Gastrocnemius medialis (tissue), 4 donors: ENCODE measurements at places on chromosomes 4 and X. TPM values are rescaled to one million over a fixed set of nuclear protein-coding genes. Genes with fewer than 3 reads are reported as not detected.

DNA sequence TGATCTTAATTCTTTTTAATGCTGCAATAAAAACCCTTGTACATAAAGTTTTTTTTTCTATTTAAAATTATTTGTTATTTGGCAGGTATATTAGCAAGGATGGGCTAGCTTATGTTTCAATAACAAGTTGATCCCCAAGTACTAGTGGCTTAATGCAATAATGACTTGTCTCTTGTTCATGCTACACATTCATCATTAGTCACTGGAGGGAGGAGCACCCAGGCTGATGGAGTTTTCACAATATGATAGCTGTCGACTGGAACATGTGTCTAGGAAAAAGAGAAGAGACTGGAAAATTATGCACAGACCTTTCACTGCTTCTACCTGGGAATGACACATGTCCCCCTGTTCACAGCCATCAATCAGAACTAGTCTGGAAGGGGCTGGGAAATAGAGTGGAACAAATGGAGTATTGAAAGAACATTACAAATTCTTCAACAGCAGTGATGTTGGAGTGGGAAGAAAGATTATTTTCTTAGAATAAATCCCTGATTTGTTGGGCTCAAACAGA lies 387.9 kb upstream of the RPS6KA3 start:
- DNase-seq, result no peak

UBL4A gene
- total RNA-seq, result 65.5 TPM

GRCh38 chrX:37984880-37985279 lies 21.5 kb upstream of the SYTL5 start:
- no peak for DNase-seq

- no peak for DNase-seq
Measured at GRCh38 chrX:3589474-3589873, 124.0 kb downstream of the PRKX start.

DNA sequence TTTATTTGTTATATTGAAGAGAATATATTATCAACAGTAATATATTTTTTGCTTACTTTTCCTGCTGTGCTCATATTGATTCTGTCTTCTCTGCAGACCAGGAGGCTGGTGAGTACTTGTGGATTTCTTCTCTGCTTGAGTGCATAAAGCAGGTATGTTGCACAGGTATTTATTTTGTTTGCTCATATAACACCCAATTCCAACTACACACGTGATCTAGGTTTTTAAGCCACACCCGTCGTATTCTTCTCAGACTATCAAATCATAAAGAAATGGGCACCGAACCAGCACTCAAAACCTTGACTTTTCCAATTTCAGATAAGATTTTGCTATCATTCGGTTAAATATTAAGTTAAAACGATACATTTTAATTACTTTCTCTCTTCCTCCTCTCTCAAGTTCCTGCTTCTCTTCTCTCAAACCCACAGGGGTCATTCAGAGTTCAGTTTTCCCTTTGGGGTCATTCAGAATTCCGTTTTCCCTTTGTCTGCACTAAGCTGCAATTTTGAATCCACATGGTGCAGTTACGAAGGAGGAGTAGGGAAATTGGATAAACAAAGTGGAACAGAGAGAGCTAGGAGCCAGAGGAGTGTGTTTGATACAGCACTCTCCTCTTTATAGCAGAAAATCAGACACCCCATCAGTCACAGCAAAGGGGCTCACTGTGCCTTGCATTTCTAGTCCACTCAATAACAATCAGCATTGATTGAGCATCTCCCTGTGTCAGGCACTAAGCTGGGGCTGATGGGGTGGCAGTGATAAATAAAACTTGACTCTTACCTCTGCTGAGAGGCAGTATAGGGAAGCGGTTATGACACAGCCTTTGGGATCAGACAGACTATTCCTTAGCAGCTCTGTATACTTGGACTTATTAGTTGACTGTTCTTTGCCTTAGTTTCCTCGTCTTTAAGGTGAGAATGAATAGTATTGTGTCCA lies at the start of gene ADH1C:
TSS of gene ADH1C (minus strand) at position 145 of the 936 bp plus-strand sequence. CDS start at position 74, 71 bp downstream.
- DNase-seq, result no peak

GJB1 gene
- total RNA-seq, result not detected

GRCh38 chr4:40150932-40151331 lies 45.9 kb upstream of the RHOH start:
- DNase-seq, result no peak

KIAA1210 gene
- total RNA-seq, result not detected

TMEM35A gene
- 0.49 TPM for total RNA-seq

NMU gene
- total RNA-seq, result not detected

NR0B1 gene
- total RNA-seq, result not detected

- no peak for DNase-seq
Measured at GRCh38 chr4:27046851-27047250, 186.2 kb downstream of the STIM2 start.

DNA sequence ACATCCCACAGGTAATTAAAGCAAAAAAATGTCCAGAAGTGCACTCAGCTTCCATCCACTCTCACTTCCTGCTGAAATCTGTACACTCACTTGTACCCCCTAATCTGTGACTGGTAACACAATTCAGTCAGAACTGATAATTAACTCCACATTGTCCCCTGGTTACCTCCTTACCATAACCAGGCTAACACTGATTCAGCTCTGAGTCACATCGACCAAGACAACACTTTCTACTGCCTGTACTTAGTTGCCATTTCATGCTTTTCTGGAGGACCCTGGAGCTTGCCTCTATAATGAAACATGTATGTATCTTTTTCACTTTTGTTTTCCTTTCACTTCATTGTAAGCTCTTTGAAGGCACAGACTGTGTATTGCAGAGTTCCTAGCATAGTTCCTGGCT lies 130.9 kb upstream of the GABRG1 start:
- no peak for DNase-seq

DNA sequence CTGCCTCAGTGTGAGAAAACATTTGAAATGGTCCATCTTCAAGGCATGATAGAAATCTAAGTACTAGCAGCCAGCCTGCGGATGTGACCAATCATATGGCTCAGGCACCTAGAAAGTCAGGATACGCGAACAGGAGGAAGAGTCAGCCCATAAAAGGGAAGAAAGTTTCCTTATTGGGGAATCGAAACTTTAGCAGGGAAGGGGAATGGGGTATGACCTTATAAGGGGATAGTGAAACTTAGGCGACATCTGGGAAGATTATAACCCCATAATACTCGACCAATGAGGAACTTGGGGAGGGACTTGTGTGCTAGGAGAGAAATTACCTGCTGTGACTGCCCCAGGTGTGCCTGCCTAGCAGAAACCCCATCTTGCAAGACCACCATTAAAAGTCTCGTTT lies 26.2 kb upstream of the PYURF start:
- DNase-seq, result no peak

DNA sequence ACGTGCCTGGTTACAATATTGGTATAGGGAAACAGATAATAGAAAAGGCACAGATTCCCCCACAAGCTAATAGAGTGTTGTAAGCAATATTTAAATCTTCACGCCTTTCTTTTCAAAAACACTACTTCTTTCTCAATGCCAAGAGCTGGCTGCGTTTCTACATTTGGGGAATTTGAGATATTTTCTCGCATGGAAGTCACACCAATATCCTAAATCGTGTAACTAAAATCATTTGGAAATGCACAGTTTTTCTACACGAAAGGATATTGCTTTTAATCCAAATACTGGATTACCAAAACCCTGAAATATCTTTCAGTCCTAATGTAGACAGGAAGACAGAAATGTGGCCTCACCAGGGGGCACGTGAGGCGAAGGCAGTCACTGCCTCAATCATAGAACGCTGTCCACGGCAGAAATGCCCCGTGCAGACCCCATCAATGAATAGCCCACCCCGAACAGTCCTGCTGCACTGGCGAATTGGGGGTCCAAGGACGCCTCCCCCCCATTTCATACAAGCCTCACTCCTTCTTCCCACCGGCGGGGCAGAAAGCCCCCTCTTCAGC lies 106.6 kb downstream of the NSUN7 start:
- DNase-seq, result no peak

GRCh38 chr4:110135076-110135475 lies 63.3 kb downstream of the ELOVL6 start:
- no peak for DNase-seq

- peak; percentile 81 for DNase-seq
Measured at GRCh38 chrX:74293343-74293946, 10.5 kb upstream of the ZCCHC13 start.

DNA sequence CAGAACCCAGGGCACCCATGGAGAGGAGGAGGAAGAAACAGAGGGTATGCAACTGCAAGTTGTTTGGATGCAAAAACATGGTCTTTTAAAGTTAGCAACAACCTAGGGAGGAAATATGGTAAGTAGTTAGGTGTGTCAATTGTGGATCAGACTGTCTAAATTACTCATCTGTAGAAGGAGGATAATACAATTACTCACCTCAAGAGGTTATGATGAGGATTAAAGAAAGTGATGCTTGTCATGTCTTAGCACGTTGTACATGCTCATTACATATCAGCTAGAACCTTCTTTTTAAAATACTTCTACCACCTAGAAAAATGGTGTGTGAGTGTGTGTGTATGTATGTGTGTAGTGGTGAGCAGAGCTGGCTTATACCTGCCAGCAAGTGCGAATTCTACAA lies 2.3 kb upstream of the C1QTNF7 start:
- DNase-seq, result no peak
